ENCODE measurements at places on chromosomes 5 and 9.

DNA sequence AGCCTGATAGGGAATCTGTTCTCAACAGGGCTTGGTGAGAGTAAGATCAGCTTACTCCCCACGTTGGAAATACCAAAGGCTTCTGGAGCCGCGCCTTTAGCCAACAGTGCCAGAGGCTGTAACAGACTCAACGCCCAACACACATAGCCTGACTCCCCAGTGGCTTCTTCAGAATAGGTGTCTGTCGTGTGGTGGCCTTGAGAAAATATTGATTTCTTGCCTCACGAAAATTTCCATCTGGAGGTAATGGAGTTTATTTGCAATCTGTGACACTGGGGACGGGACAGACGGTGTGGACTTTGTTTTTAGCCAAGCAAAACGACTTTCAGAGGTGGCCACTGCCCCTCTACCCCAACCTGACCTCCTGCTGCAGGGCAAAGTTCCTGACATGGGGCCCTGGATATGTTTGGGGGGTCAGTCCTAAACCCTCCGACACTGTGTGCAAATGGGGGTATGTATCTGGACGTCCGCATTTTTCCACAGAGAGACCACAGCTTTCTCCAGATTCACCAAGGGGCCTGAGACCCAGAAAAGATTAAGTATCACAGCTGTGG is 189.3 kb downstream of the CDK5RAP2 start:
- no peak for DNase-seq

- DNase-seq, result no peak
These were observed at the start of gene PTPN3 for GRCh38 chr9:109498195-109499092. Gene PTPN3 (minus strand): TSS chr9:109498307. CDS start chr9:109463434, 34,873 bp downstream.

DNA sequence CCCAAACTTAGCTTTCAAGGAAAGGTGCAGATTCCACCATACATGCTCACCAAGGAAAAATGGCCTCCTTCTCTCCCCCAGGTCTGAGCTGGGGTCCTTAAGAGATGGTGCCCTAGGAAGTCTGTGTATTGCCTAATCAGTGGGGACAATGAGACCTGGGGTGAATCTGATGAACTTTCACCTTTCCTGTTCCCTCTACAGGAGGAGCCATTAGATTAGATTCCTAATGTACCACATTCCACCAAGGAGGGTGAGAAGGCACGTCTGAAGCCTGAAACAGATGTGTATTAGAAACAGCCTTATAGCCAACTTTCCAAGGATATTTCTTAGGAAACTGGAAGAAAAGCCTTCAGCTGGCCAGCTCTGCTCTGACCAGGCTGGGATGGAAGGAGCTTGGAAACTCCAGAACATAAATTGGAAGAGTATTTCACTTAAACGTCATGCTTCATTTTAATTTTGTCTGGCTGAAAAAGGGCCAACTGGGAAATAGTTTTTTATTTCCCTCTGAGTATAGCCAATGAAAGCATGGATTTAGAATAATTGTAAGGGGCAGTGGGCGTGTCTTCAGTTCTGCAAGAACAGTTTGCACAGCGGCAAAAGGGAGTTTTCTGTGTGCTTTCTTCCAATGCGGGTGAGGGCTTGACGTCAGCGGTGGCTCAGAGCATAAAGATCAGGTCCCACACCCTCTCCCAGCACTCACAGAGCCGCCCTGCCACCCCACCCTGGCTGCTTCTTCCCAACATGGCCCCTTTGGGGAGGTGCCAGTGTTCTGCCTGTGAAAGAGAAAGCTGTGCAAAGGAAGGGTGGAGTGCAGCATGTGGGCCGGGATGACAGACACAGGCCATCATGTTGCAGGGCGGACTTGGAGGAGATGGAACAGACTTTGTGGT is 210.9 kb downstream of the ESM1 start:
- DNase-seq, result no peak

- DNase-seq, result no peak
These were observed 6.1 kb downstream of the AFAP1L1 start for GRCh38 chr5:149277801-149278200.

DNA sequence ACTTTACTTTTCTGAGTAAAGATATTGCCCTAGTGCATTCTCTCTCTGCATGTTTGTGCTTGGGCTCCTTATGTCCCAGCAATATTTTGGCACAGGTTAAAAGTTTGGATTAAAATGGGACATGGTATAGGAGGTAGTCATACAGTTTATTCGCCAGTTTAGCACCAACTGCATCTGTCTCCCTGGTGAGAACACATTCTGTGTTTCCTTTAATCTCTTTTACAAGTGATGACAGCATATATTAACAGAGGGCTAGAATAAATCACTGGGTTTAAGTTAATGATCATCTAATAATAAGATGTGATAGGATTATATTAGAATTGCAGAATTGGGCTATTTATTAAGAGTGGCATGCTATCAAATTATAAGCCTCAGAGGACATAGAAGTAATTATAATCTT is 550.1 kb downstream of the LRRC70 start:
- DNase-seq, result no peak

DNA sequence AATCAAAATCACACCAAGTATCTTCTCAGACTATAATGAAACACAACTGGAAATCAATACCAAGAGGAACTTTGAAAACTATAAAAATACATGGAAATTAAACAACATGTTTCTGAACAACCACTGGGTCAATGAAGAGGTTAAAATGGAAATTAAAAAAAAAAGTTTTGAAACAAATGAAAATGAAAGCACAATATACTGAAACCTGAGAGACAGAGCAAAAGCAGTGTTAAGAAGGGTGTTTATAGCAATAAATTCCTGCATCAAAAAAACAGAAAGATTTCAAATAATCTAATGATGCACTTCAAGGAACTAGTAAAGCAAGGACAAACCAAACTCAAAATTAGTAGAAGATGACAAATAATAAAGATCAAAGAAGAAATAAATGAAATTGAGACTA is 92.0 kb downstream of the TMEM232 start:
- DNase-seq, result no peak

- no peak for DNase-seq
These were observed 26.9 kb downstream of the EXOC3 start for GRCh38 chr5:469752-470483.

DNA sequence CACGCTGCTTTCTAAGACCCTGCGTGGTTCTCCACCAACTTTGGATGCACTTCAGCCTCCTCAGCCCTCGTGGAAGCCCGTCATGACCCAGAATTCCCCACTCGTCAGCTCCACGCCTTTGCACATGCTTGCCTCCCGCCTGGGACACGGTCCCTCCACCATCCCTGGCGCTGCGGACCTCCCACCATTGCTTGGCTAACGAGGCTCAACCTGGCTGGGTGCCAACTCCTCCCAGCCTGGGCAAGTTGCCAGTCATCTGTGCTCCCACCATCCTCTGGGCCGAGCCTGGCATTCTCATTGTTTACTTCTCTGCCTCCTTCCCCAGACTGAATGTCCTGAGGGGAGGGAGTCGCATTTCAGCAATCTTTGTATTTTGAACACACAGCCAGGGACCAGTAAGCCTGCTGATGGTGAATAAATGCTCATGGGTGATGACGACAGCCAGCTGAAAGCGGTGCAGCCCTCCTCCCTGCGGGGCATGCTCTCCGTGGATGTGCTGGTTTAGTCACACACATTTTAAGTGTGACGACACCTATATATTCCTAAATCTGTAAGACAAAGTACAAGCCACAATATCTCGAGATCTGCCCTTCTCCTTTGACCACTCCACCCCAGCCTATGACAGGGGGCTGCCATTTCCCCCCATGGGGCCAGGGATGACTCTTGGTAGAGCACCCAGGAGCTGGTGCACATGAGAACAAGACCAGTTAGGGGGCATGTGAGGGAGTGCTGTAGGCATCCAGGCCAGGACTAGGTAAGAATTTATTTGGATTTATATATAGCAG is 37.6 kb downstream of the ANKRD33B start:
- no peak for DNase-seq

GRCh38 chr5:40790947-40791593 is 7.1 kb downstream of the PRKAA1 start:
- no peak for DNase-seq

DNA sequence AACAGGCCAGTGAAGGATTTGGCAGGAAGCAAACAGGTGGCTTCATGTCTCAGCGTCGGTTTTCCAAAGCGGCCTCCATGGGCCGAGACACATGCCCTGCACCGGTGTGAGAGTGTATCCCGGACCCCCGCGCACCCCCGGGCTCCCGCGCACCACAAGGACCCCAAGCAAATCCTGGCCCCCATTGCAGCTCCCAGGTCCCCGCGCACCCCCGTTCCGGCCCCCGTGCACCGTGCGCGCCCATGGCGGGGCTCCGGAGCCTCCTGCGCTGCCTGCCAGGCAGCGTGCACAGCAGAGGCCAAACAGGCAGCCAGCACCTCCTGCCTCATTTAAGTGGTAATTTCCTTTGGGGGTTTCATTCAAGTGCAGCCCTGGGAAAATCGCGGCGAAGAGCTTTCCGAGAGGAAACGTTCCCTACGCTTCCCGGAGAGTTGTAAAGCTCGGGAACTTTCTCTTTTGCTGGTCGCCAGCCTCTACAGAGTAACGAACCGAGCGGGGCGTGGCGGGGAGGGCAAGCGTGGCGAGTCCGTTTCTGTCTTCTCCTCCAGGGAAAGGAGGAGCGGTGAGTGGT is 145.5 kb upstream of the SLC24A2 start:
- DNase-seq, result no peak

DNA sequence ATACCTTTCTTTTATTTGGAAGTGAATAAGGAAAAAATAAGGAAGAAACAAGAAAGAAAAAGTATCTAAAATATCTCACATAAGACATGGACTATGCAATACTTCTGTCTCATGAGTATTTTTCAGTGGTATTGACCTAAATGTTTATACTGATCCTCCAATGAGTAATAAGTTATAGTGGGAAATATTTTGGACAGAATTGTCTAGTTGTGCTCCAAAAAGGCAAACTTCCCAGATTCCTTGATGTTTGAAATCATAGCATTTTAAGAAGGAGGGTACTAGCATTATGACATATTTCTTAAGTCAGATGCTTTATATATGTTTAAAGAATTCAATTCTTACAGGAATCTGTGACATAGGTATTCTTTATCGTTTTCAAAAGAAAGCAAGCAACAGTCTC is 34.5 kb upstream of the BASP1 start:
- no peak for DNase-seq

DNA sequence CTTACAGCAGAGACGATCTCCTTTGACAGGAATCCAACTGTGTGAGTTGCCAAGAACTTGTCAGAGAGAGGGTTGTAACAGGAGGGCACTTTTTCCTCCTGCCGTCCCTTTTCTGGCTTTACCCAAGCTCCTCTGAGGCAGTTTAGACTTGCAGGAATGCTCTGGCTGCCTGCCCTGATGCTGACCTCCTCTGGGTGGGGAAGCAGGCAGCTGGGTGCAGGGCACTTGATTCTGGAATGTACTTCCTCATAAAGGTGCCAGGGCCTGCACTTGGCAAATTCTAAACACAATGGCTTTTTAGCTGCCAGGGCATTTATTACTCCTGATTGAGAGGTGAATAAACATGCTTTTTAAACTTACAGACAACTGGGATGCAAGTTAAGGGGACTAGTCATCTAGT is 190.4 kb downstream of the EPB41L4A start:
- no peak for DNase-seq

GRCh38 chr5:41542183-41542582 is 31.8 kb upstream of the PLCXD3 start:
- no peak for DNase-seq

- DNase-seq, result no peak
These were observed 102.2 kb upstream of the IL7R start for GRCh38 chr5:35754481-35754880.

DNA sequence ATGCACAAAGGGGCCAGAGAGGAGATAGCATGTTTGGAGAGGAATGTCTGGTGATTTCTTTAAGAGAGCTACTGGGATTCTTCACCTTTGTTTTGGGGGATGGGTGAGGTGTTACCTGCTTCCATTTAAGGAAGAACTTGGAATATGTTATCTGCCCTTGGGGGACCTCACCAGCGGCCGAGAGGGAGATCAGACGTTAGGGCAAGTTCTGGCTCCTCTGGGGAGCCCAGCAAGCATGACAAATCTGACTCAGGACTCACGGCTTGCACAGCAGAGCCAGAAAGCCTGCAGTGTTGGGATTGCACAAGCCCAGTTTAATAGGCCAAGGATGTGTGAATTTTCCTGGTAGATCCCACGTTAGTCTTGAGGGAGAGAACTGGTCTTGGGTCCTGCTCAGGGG is 40.3 kb downstream of the SLC28A3 start:
- DNase-seq, result no peak

DNA sequence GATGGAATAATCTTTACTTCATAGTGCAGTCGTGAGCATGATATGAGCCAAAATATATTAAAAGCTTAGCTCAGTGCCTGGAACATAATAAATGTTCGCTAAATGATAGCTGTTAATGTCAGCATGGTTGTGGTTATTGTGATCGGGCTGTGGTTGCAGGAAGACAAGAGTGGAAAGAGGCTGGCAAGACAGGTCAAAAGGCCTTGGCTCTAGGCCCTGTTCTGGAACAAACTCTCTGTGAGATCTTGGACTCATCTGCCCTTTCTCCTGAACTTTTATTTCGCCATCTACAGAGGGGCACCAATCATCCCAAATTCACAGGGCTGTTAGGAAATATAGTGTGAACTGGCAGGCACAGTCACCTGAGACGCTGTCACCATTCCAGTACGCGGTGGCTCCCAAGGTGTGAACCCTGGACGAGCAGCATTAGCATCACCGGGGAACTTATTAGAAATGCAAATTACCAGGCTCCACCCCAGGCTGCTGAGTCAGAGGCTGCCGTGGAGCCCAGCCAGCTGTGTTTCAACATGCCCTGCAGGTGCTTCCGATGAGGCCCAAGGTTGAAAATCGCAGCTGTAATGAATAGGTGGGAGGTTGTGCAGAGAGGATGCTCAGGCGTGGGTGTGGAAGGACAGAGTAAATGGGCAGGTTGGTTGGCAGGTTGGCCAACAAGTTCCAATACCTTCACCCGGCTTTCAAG is 50.2 kb upstream of the SAP30L start:
- DNase-seq, result no peak

DNA sequence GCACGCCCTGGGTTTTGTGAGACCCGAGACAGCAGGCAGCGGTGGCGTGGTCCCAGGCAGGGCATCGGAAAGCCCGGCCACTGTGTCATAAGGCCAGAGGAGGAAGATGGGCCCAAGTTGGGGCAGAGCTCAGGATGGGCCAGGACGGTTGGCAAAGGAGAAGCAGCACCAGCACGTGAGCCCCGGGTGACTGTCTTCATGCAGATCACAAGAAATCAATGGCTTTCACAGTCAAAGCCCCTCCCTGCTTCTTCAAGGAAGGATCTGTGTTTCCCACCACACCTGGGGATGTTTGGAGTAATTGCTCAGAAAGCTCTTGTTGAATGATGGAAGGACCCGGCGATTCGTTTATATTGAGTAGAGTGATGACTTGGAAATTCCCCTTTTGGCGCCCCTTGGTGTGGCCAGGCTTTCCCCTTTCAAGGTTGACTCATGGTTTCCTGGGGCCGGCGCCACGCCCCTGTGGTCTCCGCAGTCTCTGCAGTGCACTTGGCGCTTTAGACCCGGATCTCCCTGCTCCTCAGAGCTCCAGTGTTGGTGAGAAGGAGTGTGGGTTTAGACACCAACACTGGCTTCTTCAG is 52.1 kb downstream of the IL31RA start:
- DNase-seq, result peak; percentile 11

- no peak for DNase-seq
These were observed 55.6 kb downstream of the CSNK1A1 start for GRCh38 chr5:149495673-149496072.

- DNase-seq, result no peak
These were observed 128.0 kb downstream of the SPATA31D1 start for GRCh38 chr9:82116556-82116955.

Measured in stimulated activated CD8-positive, alpha-beta memory T cell treated with anti-CD3 and anti-CD28 coated beads, Interleukin-4, amount 100 ng/mL, for 1 hour (primary cell).